Stimulated activated CD4-positive, alpha-beta T cell treated with anti-CD3 and anti-CD28 coated beads, Interleukin-15, amount 100 ng/mL, for 24 hours (primary cell): ENCODE measurements at places on chromosomes 12 and 14.

DNA sequence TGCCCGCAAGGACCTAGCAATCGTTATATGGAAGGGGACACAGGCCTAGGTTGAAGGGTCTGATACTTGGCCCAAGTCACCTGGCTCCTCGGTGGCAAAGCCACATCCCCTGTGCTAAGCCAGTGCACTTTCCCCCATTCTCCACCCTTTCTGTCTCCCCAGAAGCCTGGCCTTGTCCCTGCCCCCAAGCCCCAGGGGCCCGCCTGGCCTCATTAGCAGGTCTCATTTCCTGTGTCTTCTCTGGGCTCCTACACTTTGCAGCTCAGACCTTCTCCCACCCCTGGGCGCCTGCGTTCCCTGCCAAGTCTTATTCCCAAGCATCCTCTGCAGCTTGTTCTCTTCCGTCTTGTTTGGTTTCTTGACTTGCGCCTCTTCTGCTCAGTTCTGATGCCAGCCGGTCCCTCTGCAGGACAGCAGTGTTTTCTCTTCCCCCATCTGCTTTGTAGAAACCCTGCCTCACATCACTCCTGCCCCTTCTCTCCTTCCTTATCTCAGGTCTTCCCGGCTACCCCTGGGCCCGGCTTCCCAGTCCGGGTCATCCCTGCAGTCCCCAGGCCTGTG is 66.7 kb downstream of the SLC24A4 start:
- no peak for DNase-seq

- no peak for DNase-seq
Observed at GRCh38 chr14:52951681-52952554, 1.1 kb upstream of the FERMT2 start.

DNA sequence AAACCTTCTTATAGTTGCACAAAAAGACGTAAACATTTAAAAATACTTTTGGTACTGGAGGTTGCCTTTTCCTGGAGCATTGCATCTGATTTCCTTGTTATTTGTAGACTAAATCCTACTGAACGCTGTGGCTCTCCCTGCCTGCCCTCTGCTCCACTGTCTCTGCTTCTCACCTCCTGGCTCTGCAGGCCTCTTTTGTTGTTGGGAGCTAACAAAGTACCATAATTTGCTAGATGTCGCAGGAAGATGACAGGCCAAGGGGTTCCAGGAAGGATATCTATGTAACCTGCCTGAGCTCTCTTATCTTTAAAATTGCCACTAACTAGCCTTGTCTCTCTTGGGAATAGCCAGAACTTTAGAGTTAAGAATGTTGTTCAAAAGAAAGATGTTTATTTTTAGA is 21.4 kb downstream of the SYNE2 start:
- no peak for DNase-seq

GRCh38 chr12:89203144-89203543 is 149.2 kb downstream of the DUSP6 start:
- no peak for DNase-seq

GRCh38 chr12:119705182-119705581 is 37.2 kb downstream of the PRKAB1 start:
- DNase-seq: no peak

- no peak for DNase-seq
Observed at GRCh38 chr14:65098586-65098985, 3.7 kb downstream of the MAX start.

GRCh38 chr12:118959985-118960560 is 21.3 kb upstream of the SRRM4 start:
- DNase-seq: no peak

DNA sequence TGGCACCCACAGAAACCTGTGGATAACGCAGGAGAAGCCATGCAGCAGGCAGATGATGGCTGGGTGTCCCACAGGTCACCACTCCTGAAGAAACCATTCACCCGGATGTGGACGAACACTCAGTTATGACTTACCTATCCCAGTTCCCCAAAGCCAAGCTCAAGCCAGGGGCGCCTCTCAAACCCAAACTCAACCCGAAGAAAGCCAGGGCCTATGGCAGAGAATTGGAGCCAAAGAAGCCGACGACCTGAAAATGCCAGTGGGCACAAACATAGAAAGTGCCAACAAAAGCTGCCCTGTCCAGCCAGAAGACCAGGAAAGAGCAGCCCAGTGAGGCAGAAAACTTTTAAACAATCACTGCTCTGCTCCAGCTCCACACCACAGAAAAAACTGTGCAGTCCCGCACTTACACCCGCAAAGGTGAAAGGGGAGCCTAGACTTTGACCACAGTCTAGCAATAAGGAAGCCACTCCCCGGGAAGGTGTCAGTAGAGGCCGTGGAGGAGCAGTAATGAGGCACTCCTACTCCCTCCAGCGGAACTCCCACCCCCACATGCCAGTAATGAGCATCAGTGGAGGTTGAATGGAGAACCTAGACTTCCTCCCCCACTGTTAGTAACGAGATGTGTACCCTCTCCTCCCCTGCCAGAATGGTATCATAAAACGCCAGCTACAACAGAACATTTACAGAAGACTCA is 6.0 kb upstream of the ACVRL1 start:
- no peak for DNase-seq

- no peak for DNase-seq
Observed at GRCh38 chr12:132228476-132229192, 84.4 kb downstream of the NOC4L start.

DNA sequence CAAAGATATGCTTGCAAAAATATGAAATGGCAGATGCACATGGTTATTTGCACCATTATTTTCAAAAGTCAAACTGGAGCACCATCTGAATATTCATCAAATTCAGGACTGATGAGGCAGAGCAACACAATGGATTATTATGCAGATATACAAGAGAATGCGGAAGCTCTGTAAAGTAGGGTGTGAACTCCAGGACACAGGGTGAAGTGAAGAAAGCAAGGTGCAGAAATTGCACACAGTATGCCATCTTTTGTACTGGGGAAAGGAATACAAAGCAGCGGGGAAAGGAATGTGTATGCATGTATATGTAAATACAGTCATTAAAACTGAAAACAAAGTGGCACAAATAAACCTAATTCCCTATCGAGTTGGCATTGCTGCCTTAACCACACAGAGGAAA is 22.7 kb upstream of the CLEC4E start:
- no peak for DNase-seq

DNA sequence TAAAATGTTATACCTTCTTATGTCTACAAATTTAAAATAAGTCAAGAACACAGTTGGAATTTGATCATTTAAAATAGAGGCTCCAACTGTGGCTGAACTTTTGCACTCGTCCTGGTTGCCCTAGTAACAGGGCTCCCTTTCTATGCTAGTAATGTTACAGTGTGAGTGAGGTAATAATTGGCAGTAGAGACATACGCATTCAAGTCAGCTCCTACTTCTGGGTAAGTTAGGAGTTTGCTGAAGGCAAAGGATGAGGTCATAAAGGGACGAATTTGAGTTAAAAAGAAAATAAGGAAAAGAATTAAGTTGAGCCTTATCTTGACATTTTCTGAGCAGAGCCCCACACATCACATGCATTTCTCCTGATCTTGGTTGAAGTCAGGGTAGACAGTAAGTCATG is 129.1 kb downstream of the TMEM117 start:
- DNase-seq: no peak

DNA sequence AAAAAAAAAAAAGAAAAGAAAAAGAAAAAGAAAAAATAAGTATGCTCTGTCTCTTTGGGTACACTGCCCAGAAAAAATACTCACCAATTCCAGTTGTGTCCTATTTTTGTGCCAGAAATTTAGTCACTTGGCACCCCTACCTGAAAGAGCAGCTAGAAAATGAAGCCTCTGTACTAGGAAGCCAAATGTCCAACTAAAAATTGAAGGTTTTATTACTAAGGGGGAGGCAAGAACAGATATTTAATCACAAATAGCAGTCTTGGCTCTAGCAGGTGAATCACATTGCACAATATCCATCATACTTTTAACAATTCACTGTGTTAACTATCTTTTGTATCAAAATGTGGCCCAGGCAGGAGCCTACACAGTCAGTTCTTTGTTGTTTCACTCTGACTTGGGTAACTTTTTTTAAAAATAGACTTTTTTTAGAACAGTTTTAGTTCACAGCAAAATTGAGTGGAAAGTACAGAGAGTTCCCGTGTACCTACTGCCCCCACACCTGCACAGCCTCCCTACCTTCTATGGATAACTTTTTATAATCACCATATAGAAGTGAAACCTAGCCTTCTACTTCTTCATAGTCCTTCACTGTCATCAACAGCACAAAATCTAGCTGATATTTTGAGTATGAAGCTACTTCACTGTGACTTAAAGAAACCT is 87.1 kb upstream of the ATF7IP start:
- no peak for DNase-seq

GRCh38 chr12:5915511-5915910 is 29.5 kb downstream of the ANO2 start:
- DNase-seq: no peak

DNA sequence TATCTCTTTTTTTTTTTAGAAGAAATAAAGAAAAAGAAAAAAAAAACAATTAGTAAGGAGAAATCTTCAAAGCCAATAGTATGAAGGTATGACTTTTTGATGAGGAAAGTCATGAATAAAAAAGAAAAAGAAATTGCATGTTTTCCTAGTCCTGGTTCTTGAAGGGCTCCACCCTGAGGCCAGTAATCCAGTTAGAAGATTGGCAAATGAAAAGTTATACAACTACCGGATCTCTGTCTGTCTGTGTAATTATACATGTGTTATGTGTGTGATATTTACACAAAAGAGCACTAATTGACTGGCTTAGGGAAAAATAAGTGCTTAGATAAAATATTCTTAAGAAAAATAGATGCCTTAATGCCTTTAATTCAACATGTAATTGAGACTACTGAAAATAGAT is 28.4 kb downstream of the SDR9C7 start:
- DNase-seq: no peak

DNA sequence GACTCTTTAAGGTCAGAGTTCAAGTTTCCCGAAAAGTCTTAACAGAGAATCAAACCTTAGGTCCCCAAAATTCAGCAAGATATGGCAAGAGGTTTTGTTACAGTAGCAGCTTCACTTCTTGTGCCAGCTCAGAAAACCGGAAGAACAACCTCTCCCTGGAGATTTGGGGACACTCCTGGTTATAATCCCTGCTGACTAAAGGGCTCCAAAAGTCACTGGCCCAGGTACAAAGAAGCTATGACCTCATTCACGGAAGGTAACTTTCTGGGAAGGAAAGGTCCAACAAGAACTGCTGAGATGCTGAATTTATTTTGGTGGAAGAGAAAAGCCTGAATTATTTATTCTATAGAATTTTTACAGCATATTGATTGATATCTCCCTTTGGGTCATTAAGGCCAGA is 55.6 kb upstream of the DIO2 start:
- no peak for DNase-seq

GRCh38 chr12:45232756-45233372 is 17.0 kb downstream of the ANO6 start:
- peak; percentile 65 for DNase-seq

- no peak for DNase-seq
Observed at GRCh38 chr14:90730206-90730766, 85.9 kb downstream of the TTC7B start.

- no peak for DNase-seq
Observed at GRCh38 chr14:58814466-58814865, 176.7 kb downstream of the DACT1 start.

DNA sequence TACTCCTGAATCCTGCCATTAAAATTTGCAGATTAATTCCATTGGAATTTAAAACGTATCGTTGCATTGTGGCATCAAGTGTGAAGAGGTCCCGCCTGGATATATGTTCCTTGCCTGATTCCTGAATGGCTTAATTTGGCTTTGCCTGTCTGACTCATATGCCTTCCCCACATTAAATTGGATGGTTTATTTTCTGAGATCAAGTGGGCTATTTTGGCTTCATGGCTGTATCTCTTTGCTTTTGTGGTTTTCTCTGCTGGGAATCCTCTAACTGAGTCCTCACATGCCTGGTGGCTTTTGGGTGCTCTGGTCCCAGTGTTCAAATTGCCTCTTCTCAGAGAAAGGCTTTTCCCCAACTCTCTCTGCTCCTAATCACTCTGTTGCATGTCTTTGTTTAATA is 127.9 kb upstream of the DYRK2 start:
- DNase-seq: no peak
